ENCODE measurements at places on chromosomes 4 and X. TPM values are rescaled to one million over a fixed set of nuclear protein-coding genes. Genes with fewer than 3 reads are reported as not detected.

- DNase-seq: no peak
These were observed 993.9 kb downstream of the PDHA2 start for GRCh38 chr4:96833831-96834230.

- no peak for DNase-seq
These were observed 7.0 kb upstream of the FGFBP1 start for GRCh38 chr4:15945516-15945915.

Gene NBDY
- 16.7 TPM for total RNA-seq

Gene BMPR1B
- total RNA-seq: not detected

Gene DMRTC1B
- total RNA-seq: not detected

Data from SJSA1 (cell line).